ENCODE measurements at places on chromosomes 1 and 21. TPM values are rescaled to one million over a fixed set of nuclear protein-coding genes. Genes with fewer than 3 reads are reported as not detected.
A peak's percentile ranks its signal among the peaks of the same experiment; 100 is the strongest.

DNA sequence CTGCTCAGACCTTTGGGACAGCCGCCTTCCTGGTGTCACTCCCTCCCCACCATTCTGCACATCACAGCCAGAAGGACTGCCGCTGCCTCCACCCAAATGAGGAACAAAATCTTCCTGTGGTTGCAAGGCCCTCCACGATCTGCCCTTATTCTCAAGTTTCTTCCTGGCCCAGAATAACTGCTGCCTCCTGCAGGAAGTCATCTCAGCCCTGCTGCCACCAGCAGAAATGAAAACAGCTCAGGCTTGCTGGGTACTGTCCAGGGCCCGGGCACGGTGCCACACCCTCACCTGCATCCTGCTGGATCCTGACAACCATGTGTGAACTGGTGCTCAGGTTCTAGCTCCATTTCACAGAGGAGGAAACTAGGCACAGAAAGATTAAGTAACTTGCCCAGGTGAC is 2.8 kb downstream of the CLDN19 start:
- DNase-seq, result peak; percentile 47

GRCh38 chr21:43937891-43938309 is 72.9 kb downstream of the AGPAT3 start:
- no peak for DNase-seq

- DNase-seq, result peak; percentile 90
These were observed 99.7 kb downstream of the GLIS1 start for GRCh38 chr1:53639251-53639763.

The WLS gene
- total RNA-seq, result 46.5 TPM
